ENCODE measurements at places on chromosomes 7 and 10.
A peak's percentile ranks its signal among the peaks of the same experiment; 100 is the strongest.

- DNase-seq, result no peak
These were observed 17.3 kb downstream of the MYOF start for GRCh38 chr10:93464776-93465388.

DNA sequence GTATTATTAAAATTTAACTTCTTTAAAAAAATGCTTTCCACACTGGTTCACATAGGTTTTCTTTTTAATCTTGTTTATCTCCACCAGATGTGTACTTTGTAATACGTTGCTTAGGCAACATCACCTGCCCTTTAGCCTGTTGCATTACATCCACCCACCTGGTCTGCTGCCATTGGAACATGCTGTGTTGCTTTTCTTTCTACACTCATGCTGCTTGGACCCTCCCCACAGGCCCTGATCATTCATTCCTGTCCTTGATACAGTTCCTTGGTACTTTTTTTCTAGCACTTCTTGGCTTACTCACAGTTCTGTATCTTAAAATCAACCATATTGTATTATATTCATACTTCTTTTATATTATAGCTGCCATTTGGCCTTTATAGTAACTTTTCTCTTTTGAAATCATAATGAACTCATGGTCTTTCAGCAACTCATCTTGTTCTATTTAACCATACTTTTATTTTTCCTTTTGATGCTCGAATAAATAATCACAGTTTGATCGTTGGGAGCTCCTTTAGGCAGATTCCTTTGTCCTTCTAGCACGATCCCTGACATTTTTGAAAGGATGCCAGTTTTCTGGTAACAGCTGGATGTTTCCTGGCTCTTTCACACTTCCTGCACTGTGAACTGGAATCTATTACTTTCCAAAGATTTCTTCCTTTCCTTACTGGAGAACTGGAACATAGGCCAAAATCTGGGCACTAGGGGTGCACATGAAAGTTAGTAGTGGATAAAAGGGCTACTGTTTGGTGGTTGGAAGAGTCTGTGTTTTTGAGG, 125.1 kb downstream of the CDK14 start:
- DNase-seq, result no peak

DNA sequence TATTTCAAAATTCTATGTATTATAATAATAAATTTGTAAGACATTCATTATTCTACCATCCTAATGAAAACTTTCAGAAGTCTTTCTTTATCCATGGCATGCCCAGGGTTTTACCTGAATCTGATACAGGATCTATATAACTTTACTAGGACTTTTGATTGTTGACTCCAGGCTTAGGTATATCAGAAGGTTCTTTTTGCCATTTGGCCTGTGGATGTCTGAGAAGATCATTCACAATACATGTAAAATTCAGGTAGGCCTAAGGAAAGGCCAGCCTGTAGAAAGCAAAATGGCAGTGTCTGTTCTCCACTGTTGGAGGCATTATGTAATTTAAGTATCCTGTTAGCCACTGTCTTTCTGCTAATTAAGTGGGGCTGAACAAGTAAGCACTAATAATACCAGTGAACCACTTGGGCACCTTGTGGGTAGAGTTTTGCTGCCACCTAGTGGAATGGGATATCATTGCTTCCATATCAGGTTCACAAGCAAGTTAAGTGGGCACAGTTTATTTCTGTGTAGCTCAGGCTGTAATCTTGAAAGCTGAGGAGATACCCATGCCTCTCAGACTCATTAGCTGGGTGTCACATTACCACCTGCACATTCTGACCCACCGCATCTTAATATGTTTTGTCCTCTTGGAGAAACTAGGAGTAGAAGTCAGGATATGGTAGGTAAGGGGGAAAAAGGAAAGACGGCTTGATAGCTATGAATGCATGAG, 105.5 kb downstream of the SEPTIN7 start:
- DNase-seq, result peak; percentile 52

DNA sequence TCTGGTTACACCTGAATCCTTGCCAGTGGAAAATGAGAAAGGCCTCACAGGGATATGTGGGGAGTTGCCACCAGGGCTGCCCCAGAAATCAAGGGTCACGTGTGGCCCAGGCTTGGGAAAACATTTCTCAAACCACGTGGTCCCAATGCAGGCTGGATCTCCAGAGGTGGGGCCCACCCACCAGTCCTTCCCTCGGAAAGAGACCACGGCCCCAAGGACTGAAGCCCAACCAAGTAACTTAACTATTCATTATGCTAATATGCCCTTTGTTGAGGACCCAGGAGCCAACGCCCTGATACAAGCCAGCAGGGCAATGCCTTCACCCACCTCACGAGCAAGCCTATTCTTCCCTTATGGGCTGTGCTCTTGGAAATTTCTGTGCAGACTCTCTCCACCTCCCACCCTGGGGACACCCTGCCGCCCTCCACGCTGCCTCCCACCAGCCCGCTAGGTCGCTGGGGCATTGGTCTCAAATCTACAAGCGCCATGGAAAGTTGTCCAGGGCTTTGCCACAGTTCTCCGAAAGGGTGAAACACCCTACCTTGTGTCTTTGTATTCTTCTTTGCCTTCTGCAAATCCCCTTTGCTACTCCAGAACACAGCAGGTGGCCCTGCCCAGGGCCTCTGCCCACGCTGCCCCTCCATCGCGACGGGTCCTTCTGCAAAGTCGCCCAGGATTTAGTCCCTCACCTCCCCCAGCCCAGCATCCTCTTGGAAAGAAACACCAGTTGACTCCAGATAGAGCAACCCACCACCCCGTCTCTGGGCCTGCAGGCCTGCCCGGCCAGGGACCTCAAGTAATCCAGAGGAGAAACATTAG, 8.8 kb downstream of the TNS3 start:
- DNase-seq, result no peak

- DNase-seq, result no peak
These were observed 5.2 kb downstream of the NEUROD6 start for GRCh38 chr7:31335161-31335856.

DNA sequence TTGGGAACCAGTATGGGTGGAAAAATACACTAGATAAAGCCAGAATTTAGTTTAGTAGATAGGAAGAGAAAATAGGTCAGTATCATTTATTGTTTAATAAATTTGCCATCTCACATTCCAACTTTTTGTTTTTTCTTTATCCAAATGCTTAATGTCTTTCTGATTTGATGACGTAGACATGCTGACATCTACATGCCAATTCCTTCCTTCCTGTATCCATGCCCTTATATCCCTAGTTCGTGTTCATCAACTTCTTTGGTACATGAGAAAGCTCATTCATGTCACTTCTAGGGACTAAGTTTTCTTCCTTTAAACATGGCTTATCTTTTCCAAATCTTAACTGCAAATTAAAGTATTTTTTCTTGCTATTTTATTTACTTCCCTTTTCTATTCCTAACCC, 30.5 kb upstream of the ING3 start:
- DNase-seq, result no peak

DNA sequence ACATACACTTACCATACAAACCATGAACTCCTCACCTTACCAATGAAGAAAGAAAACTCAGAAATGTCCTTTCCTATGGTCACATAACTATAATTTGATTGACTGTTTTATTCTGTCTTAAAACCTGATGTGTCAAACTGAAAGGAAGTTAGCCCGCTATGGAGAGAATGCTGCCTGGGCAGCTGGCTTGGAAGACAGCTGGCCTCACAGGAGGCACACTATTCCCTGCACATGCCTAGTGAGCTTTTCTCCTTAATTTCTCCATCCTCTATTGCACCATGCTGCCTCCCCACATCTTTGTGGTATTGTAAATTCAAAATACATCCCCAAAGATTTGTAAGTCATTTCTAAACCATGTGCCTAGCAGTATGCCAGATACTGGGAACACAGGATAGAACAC, 163.3 kb downstream of the STK31 start:
- DNase-seq, result no peak

Measured in stimulated activated CD8-positive, alpha-beta memory T cell treated with anti-CD3 and anti-CD28 coated beads, Interleukin-15, amount 100 ng/mL, for 1 hour (primary cell).